Eye (tissue), 1 donor: ENCODE measurements at places on chromosomes 7 and 10.

- DNase-seq, result no peak
Observed at GRCh38 chr10:110344622-110345021, 39.9 kb upstream of the SMNDC1 start.

DNA sequence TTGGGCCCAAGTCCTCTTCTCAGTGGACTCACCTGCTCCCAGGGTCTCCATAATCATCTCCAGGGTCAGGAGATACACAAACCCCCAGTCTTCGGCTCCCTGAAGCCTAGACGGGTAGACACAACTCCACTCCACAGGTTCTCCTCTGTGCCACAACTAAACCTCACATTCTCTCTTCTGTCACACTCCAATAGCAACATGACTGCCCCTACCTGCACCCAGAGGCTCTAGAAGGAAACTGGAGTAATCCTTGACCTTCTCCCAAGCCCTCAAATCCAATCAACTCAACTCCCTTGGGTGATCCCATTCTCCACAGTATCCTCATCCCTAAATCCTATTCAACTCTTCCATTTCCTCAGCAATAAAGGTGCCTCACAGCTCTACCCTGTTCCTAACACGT is 16.2 kb downstream of the HNRNPF start:
- no peak for DNase-seq

GRCh38 chr10:73136627-73137026 is 26.4 kb downstream of the NUDT13 start:
- DNase-seq, result no peak

- DNase-seq, result no peak
Observed at GRCh38 chr7:12314199-12314598, 89.5 kb downstream of the VWDE start.

- no peak for DNase-seq
Observed at GRCh38 chr10:52740155-52740549, 32.4 kb downstream of the MBL2 start.

- DNase-seq, result no peak
Observed at GRCh38 chr7:6399351-6399750, 48.4 kb downstream of the DAGLB start.

DNA sequence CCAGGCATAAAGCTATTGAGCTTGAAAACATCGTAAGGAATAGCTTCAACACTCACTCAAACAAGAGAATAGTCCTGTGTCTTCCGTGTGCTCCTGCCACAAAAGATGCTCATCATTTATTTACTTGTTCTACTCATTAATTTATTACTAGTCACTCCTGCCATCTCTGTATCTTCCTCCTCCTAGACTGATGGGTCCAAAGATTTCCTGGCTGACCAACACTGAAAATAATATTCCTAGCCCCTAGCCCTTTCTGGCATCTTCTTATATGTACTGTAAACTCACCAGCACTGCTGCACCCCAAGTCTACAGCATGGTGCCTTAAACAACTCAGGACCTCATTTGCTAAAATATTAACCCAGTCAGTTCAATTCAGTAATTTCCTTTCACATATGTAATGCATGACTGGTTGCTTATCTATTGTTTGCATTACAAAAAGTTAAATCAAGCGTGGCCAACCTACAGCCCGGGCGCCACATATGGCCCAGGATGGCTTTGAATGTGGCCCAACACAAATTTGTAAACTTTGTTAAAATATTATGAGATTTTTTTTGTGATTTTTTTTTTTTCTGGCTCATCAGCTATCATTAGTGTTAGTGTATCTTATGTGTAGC is 86.7 kb upstream of the GSDME start:
- peak; percentile 92 for DNase-seq

- DNase-seq, result peak; percentile 52
Observed at GRCh38 chr7:69700331-69700730, 102.1 kb downstream of the AUTS2 start.

DNA sequence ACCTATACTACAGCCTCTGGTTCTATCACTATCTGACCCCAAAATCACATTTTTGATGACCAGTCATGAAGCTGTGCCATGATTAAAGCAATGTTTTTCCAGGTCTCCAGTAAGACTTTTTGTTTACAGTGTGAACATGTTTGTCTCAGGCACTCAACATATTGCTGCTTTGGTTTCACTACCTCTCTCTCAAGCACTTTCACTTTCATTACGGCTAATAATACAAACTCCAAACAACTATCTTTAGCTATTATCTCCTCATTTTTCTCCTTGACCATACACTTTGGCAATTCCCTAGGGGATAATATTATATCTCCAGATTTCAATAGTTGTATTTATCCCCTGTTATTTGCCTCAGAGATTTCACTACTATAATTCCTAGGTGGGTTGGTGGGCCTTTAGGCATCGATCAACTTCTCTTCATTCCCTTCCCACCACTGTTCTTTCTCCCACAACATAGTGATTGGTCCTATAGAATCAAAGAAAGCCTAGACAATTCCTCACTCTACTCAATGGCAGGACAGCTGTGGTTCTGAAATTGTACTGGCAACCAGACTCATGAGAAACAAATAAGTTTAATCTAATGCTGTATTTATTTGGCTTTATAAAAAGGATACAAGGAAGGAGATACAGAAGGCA is 261.4 kb upstream of the ZWINT start:
- no peak for DNase-seq

DNA sequence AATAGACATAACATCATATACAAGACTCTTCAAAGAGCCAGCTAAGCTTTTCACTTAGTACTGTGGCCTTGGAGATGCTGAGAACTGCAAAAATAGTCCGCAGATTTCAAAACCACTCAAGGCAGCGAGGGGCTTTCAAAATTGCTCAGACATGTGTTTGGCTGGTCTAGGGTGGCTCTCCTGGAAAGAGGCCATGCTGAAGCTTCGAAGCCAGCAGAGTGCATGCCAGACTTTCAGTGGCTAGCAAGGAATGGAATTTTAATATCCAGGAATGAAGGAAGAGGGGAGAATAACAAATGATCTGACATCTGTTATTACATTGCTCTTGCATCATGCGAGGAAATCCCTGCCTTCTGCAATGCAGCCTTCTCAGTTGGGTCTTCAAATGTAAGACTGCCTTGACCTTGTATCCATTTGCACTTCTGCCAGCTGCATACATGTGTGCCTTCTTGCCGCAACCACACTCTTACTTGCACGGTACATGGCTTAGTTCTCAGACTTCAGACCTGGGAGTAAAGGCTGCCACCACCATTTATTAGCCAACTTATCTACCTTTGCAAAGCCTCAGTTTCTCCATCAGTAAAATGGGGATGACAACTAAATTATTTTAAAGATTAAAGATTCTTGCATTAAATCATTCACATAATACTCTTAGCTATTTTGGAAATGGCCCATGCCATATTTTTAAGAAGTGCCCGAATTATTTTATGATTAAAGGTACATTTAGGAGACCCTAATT is 55.9 kb downstream of the ITIH5 start:
- DNase-seq, result peak; percentile 80

GRCh38 chr10:122954731-122955050 is 664 bp upstream of the C10orf88 start:
- DNase-seq, result no peak

GRCh38 chr7:138374119-138374693 is 85.9 kb upstream of the TRIM24 start:
- DNase-seq, result no peak

DNA sequence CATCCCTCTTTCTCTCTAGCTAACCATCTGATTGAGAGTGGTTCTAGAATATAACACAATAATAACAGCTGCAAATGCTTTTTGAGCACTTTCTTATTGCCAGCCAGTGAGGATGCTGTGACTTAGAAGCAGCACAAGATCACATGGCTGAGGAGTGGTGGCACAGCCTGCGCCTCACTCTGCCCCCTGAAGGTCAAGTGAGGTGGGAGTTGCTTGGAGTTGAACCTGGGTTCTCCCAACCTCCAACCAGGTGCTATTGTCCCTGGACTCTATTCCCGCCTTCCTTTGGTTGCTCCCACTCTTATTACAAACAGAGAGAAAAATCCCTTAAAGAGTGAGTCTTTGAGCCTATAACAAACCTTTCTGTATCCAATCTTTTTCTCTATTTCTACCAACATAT is 280.3 kb upstream of the PODXL start:
- DNase-seq, result no peak

GRCh38 chr7:33716581-33717477 is 188.5 kb upstream of the BMPER start:
- peak; percentile 82 for DNase-seq

GRCh38 chr7:138563808-138564207 is 103.7 kb downstream of the TRIM24 start:
- DNase-seq, result no peak

- no peak for DNase-seq
Observed at GRCh38 chr10:5553400-5554170, 28.8 kb downstream of the CALML3 start.

DNA sequence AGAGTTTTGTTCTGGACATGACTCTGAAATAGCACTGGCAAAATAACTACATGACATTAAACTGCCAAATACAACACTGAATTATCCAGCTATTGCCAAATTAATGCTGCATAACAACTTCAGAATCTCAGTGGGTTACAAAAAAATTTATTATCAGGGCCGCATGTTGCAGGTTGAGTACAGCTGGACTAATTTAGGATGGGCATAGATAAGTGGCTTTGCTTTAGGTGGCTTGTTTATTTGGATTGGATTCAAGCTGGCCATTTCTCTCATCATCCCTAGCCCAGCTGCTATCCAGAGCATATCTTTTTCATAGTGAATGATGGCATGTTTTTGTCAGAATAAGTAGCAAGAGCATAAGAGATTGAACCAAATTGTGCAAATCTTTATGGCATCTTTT is 1277.1 kb downstream of the REEP3 start:
- DNase-seq, result no peak

- DNase-seq, result peak; percentile 94
Observed at GRCh38 chr7:134891262-134891695, 95.0 kb upstream of the AGBL3 start.

DNA sequence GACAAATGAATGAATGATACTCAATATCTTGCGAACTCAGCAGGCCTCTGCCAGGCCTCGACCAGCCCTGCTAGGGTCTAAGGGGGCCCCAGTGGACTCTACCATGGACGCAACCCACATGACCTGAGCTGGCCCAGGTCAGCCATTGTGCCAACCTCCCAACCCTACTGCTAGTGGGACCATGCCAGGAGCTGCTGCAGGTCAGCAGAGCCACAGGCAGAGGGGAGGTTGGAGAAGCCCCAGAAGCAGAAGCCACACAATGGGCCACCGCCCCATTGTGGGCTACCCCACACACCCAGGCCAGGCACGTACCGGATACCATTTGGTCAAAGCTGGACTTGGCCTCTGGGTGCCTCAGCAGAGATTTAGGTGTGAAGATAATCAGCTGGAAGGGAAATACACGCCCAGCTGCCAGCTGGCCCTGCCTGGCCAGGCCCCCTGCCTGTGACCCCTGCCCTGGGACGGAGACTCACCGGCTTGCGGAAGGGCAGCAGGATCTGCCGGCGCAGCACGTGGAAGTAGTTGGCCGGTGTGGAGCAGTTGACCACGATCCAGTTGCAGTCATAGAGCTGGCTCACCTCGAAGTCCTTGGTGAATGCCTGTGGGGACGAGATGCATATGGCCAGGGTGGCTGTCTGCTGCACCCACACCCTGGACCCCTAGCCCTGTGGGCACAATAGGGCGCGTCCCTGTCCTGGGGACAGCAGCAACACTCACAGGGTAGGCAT is 24.5 kb downstream of the OGDHL start:
- no peak for DNase-seq

DNA sequence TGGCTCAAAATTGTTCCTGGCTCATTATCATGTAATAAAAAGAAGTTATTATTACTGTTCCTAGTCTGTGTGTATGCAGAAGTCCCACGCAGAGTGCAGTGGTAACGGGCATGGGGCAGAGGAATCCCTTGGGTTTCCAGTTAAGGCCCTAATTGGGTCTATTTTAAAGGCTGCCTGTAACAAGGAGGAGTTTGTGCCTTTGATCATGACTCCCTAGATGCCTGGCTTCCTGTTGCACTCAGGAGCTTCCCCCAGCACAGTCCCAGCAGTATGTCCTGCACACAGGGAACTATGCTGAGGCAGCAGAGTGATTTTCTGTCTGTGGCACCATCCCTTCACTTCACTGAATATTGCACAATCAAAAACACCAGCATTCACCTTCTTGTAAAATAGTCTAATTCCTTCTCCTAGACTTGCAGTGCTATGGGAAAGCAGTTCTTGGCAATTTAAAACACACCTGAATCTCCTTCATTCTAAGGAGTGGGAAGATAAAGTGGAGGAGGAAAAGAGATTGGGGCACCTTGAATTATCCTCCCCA is 22.9 kb downstream of the SORCS1 start:
- DNase-seq, result peak; percentile 17

GRCh38 chr10:54909165-54909564 is 108.1 kb upstream of the PCDH15 start:
- no peak for DNase-seq

GRCh38 chr7:158247758-158248487 is 339.7 kb downstream of the PTPRN2 start:
- DNase-seq, result no peak

GRCh38 chr10:62457196-62457595 is 83.0 kb downstream of the ZNF365 start:
- DNase-seq, result no peak

DNA sequence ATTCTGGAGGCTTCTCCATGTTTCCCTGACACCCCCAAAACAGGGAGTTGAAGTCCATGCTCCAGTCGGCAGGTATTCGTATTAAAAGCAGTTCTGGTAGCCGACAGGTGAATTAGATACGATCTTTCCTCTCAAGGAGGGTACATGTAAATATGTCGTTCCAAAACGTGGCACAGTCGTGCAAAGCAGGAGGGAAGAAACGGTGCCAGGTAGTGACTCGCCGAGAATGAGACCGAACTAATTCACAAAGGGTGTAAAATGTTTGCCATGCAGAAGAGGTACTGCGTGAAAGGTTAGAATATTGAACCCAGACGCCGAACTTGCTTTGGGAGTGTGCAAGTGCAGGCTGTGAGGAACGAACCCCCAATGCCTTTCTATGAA is 483 bp downstream of the EDRF1 start:
- no peak for DNase-seq

DNA sequence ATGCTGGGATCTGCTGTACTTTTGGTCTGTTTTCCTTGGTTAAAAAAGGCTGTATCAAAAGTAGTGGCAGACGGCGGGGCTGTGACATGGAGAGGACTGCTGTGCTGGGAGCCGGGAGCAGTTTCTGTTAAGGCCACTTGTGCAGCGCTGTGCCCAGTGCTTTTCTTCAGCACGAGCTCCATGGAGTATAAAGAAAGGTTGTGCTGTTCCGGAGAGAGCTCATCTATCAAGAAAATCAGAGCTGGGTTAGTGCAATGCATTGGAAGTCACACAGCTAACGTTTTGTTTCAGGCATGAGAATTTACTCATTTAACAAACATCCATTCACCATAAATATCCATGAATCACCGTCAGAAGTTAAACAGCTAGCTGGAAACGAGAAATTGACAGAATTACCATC is 62.0 kb downstream of the KIAA1549 start:
- no peak for DNase-seq
